GM03348 (cell line): ENCODE measurements at places on chromosomes 4 and X.
A peak's percentile ranks its signal among the peaks of the same experiment; 100 is the strongest.

DNA sequence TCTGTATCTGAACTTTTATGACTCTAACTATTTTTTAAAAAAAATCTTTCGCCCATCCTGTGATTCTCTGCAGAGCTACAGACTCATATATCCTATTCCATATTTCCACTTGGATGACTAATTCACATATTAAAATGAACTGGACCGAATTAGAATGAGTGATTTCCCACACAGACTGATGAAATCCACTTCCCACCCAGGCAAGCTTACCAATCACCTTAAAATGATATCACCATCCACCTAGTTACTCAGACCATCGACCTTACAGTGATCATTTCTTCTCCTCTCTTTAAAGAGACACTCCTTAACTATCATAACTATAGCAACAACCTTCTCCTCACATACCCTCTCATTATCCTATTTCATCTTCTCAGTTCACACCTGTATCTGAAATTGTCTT is 34.1 kb upstream of the GUCY1B1 start:
- no peak for DNase-seq

GRCh38 chr4:71648448-71648847 is 135.4 kb downstream of the GC start:
- DNase-seq: no peak

GRCh38 chrX:12443534-12444098 is 305.3 kb downstream of the FRMPD4 start:
- no peak for DNase-seq

- no peak for DNase-seq
These were observed 77.9 kb downstream of the PSAPL1 start for GRCh38 chr4:7356667-7357310.

- peak; percentile 44 for DNase-seq
These were observed 80.9 kb downstream of the CLDN34 start for GRCh38 chrX:10048076-10048475.

DNA sequence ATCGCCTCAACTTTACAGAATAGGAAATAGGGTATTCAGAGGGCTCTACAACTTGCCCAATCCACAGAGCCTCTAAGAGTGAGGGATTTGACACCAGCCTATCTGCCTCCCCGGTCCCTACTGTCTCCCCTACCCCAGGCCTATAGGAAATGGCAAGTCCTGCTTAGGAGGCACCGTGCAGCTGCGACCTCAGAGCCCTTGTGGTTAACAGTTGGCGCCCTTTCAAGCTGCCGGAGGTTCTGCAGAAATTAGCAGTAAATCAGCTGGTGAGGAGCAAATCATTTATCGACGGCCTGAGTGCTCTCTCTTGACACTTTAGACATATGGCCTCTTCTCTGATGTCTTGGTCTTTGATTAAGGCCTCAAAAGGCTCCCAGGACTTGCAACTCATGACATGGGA is 96.9 kb downstream of the CLNK start:
- no peak for DNase-seq

DNA sequence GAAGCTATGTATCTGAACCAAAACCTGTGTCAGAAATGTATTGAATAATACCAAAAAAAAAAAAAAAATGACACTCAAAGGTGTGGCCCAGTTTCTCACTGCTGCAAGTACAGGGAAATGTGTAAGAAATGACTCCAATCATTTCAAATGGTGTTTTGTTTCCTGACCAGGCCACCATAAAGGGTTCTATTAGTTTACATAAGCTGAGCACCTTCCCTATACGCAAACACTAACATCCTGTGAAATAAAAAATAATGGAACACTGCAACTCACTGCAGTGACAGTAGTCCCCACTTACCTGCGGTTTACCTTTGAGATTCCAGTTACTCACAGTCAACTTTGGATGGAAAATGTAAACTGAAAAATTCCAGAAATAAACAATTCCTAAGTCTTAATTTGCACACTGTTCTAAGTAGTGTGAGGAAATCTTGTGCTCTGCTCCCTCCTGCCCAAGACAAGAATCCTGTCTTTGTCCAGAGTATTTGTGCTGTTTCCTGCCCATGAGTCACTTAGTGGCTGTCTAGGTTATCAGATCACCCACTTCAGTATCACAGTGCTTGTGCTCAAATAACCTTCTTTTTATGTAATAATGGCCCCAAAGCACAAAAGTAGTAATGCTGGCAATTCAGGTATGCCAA is 265.3 kb downstream of the RCHY1 start:
- DNase-seq: no peak

- DNase-seq: peak; percentile 65
These were observed 28.7 kb downstream of the INPP4B start for GRCh38 chr4:142817442-142817841.

- no peak for DNase-seq
These were observed 2.3 kb upstream of the KDM5C start for GRCh38 chrX:53227224-53227765.

- DNase-seq: peak; percentile 35
These were observed 218.2 kb downstream of the IDS start for GRCh38 chrX:149286940-149287349.

DNA sequence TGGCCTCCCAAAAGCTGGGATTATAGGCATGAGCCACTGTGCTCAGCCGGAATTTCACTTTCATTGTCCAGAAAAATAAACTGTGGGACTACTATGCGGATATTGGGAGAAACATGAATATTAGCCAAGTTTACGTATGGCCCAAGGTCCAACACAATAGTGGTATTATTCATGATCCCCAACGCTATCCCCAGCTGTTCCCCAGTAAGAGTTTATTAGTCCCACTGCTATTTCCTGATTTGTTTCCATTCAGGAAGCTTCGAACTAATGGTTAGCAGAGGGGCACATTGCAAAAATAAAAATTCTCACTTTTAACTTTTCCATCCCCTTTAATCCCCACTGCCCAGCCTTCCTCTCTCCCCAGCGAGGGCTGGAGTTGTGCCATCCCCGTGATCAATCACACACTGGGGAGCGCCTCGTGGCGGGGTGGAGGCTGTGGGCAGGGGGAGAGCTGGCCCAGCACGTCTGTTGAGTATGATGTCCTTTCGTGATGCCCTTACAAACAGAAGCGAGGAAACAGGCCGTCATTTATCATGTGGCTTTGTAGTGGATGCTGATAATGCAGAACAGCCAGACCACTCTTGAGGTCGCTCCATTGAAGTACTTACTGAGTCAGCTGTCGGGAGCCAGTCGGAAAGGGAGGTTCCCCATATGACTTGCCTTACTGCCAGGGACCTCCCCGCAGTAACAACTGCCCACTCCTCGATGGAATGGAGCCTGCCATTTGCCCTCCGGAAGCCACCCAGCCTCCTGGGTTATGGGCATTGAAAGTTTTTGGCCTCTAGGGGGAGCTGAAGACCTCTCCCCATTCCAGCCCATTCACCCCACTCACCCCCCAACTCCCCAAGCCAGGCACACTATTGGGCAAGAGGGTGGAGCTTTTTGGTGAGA is 117.0 kb downstream of the KDR start:
- peak; percentile 37 for DNase-seq

GRCh38 chr4:44931720-44932119 is 205.4 kb upstream of the GNPDA2 start:
- no peak for DNase-seq

DNA sequence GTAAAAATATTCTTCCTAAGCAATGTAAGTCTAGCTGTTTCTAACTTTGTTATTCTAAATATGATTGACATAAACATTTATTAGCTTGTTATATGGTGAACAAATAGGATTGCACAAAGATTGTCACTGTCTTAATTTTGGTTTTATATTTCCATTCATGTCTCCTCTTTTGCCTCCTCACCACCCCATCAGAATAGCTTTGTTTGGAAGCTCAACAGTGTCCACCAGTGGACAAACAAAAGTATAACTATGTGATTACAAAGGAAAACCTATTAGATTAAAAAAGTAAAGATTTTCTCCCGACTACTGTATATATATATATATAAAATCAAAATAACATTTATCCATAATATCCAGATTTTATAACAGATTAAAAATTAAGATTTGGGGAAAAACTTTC is 468.2 kb downstream of the ZIC3 start:
- DNase-seq: no peak

DNA sequence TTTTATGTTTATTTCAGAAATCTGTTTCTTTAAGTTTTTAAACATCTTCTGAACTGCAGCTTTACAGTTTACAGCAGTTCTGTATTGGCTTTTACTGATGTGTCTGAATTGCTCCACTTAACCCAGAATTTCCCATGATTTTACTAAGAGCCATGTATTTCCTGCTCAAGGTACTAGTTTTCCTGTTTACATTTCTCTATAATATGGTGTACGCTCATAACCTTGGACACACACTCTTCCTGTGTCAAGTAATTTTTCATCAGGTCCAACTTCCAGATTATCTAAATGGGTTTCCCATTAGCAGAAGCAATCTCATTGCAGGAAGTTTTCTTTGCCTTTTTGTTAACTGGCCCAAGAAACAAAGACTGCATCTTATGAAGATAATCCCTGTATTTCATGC is 12.3 kb downstream of the ELF2 start:
- DNase-seq: no peak

- peak; percentile 43 for DNase-seq
These were observed 85.7 kb upstream of the PTPN13 start for GRCh38 chr4:86508436-86508835.

- DNase-seq: no peak
These were observed 42.2 kb downstream of the UGT2A3 start for GRCh38 chr4:68909385-68909784.

- DNase-seq: no peak
These were observed 199.0 kb upstream of the CXXC4 start for GRCh38 chr4:104693601-104694201.

- no peak for DNase-seq
These were observed 28.0 kb downstream of the SH3BGRL start for GRCh38 chrX:81229901-81230300.

DNA sequence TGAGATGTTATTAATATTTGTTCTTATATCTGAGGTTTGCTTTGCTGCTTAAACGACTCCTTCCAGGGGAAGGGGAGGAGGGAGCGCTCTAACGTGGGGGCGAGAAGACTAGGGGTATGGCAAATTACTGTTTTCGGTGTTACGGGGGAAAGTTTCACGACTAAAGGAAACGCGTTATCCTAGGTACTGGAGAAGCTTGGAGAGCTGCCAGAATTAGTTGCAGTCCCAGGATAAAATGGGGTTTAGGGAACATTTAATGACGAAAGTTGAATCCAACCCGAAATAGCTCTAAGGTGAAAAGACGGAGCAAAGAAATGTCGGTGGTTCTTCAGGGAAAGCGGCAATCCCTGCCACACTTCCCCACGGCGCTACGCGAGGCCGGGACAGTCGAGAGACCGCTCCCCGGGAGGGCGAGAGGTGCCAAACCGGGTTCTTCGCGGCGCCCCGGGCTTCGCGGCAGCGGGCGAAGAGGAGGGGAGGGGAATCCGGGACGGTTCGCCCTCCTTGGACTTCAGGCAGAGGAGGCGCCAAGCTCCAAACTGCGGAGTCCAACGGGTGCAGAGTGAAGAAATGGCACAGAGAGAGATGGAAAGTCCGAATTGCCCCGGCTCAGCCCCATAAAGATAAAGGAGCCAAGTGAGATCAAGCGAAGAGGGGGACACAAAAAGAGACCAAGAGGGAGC is 724 bp downstream of the THOC2 start:
- DNase-seq: peak; percentile 40

- no peak for DNase-seq
These were observed 60.7 kb upstream of the PAK3 start for GRCh38 chrX:111035256-111035655.

DNA sequence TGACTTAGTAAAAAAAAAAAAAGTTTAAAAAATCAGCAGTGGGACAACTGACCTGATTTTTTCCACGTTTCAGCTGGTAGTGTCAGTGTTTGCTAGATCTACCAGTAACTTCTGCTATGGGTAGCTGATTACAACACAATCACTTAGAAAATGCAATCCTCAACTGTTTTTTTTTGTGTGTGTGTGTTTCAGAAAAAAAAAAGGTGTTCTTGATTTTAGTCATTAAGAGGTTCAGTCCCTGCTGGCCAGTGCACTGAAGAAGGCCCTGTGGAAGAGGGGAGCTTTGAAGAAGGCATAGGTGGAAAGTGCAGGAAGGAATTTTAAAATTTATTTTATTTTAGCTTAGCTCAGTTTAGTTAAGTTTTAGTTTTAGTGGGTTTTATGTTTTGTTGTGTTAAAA is 46.9 kb downstream of the SH2D1A start:
- no peak for DNase-seq

GRCh38 chr4:152983774-152984411 is 47.8 kb downstream of the FHDC1 start:
- DNase-seq: peak; percentile 50

DNA sequence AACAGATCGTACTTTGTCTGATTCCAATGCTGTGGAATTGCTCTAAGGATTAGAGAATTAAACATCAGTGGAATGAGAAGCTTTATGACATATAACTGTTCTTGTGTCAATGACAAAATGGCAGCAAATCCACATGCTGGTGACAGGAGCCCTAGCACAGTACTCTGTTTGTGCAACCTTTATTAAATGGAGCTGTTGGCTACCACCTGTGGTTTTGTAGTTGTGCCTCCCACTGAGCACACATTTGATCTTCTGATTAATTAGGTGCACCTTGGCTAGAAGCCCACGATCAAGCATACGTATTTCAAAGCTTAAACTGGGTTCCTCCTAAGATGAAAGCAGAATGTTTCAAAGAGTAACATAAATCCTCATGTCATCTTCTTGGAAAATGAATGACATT is 394.0 kb upstream of the IGFBP7 start:
- no peak for DNase-seq

GRCh38 chr4:75708218-75708691 is 16.1 kb upstream of the USO1 start:
- no peak for DNase-seq

DNA sequence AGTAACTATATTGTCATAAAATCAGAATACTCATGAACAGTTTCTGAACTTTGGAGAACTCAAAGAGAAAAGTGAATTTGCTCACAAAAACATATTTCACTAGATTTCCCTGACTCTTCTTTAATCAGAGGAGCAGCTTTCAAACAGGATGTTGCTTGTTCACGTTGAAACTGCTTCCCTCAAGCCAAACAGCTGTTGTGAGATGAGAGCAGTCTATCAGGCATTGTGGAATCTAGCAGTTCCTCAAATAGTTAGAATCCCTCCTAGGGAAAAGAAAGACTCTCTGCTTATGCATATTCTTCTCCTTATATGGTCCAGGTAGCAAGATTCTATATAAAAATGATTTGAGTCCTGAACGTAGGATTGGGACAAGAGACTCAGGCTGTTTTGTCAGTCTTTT is 1012.1 kb downstream of the FAM133A start:
- no peak for DNase-seq

GRCh38 chr4:144208074-144208473 is 67.6 kb upstream of the GYPA start:
- no peak for DNase-seq

DNA sequence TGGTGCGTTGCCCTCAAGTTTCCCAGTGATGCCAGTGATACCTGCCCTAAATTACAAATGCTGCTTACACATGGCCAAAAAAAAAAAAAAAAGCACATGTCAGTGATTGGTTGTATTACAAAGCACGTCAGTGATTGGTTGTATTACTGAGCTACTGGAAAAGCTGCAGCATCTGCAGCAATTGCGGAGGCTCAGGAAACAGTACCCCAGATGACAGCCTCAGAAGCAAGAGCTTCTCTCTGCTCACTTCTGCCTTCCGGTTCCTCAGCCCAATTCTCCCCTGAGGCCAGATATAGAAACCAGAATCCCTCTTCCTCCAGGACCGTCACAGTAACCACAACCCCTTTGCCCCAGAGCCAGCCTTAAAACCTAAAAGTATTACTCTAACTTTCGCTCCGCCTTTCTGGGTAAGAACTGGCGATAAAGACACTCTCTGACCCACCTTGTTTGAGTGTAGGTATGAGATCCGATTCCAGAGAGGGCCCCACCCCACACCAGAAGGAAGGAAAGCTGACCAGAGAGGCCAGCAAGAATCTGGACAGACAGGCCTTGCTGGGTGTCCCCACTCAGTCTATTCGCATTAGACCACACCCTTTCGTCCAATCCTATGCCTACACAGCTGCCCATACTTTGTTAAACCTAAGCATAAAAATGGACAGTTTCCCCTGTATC is 85.0 kb upstream of the SORBS2 start:
- no peak for DNase-seq
